Fibroblast of mammary gland (primary cell): ENCODE measurements at places on chromosomes 7 and 10.

GRCh38 chr7:101602082-101602481 lies 27.0 kb downstream of the MYL10 start:
- no peak for DNase-seq

DNA sequence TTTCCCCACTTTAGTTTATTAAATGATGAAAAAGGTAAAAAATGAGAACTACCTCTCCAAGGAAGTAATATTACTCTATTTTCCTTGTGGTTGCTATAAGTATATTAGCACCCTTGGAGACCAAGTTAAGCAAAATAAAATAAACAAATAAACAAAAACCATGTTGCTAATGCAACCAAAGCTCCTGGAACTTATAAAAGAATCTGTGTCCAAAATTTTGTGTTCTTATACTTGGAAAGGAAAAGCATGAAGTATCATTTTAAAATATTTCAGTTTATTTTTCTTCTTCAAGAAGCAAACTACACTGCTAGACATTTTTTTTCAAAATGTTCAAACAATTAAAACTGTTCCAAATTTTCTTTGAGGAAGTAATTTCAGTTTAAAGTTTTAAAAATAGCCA lies 441.9 kb upstream of the LRRTM3 start:
- no peak for DNase-seq

DNA sequence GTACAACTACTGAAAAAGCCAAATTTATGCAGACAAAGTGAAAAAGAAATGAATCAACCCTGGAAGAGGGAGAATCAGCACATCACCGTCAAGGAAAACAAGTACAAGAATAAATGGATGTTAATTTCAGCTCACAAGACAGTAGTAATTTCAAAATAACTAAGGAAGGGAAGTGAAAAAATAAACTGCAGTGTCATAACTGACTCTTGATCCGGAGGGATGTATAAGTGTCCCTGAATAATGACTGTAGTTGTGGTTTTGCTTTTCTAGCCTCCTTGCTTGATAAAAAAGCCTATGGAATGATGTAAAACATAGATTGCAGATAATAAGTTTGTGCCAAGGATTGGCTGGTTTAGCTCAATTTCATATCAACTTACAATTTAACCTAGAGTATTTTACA lies 721.1 kb upstream of the C7orf33 start:
- DNase-seq, result no peak

- no peak for DNase-seq
Measured at GRCh38 chr7:70778585-70778984, 353.4 kb upstream of the GALNT17 start.

DNA sequence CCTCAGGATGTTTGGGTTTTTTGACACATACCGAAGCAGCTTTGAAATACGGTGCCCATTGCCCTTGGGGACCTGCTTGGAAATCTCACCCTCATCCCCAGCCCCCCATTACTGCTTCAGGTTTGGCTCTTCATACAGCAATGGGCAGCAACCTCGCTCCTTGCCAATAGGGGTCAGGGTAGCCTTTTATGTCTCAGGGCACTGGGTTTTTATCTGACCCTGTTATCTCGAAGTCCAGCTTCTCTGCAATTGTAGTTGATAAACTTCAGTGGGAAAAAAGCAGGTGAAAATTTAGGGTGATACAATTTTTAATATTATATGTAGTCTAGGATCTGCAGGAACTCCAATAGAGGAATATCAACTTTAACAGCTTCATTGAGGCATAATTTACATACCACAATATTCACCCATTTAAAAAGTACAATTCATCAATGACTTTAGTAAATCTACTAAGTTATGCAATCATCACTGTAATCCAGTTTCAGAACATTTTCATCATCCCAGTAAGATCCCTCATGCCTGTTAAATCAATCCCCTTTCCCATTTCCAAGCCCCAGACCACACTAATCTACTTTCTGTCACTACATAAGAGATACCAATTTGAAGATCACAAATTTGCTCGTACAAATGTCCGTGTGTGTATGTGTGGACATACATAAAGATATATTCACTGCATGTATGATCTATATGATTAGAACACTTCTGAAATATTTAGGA lies 386.2 kb downstream of the KCNMA1 start:
- DNase-seq, result peak; percentile 63

DNA sequence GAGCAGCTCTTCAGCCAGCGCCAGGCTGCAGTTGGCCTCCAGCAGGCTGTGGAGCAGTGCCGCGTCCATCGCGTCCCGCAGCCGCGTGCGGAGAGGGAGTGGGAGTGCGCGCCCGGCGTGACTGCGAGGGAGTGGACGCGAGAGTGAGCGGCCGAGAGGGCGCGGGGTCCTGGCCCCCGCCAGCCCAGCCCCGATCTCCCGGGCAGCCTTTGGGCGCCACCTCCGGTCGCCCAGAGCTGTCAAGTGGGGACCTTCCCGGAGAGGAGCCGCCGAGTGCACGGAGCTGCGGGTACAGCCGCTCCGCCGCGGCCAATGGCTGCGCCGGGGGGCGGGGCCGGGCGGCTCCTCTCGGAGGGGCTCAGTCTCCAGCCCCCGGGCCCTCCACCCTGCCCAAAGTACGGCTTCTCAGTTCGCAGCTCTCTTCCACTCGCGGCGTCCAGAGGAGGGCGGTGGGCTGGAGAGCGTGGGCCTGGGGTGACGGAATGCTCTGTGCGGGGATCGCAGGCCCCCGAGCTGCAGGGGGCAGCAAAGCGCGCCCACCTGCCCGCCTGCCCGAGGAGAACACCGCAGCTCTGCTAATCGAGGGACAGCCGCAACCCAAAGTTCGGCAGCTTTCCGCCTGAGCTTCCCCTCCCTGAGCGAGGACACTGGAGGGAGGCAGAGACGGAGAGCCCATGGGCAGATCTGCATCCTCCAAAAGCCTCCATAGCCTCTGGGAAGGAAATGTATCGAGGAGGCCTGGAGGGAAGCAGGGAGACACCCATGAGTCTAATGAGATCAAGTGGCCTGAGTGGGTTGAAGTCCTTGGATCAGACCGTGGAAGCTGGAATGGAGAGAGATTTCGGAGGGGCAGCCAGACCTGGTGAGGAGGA lies at the start of gene CRHR2:
Gene CRHR2, minus strand, starts transcription at position 245 of the 872 bp plus-strand sequence. Its CDS starts 176 bp downstream, at position 69.
- no peak for DNase-seq

DNA sequence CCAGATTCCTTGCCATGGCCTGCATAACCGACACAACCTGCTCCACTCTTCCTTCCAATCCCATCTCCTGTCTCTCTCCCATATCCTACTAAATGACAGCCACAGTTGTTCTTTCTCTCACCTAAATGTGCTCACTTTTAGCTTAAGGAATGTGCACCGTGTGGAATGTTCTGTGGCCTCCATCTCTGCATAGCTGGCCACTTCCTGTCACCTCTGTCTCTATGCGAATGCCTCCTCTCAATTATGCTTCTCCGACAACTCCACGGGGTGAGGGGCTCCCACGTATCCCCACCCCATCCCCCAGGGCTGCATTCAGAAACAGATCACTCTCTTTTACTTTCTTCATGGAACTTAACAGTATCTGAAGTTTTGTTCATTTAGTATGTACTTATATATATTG lies 110.7 kb downstream of the RAB18 start:
- DNase-seq, result no peak

GRCh38 chr10:104209575-104210198 lies 22.5 kb downstream of the CFAP43 start:
- peak; percentile 50 for DNase-seq

DNA sequence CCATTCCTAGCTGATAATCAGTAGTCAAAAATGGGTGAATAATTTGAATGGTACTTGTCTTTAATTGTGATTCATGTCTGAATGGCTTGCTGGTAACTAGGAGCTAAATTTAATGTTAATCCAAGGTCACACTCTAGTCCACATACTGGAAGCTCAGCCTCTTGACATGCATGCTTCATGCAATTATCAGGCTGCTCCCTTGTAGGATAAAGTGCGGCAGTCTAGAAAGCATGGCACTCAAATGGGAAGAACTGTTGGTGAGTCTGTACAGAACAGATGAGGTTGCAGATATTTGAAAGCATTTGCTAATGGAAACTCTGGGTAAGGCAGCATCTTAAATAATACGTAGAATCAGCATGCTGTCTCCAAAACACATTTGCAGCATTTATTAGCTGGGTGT lies 499.4 kb downstream of the AUTS2 start:
- no peak for DNase-seq

GRCh38 chr7:28389504-28390395 lies 22.6 kb upstream of the CREB5 start:
- DNase-seq, result peak; percentile 79

GRCh38 chr7:99837649-99838361 lies 10.0 kb downstream of the CYP3A43 start:
- peak; percentile 38 for DNase-seq

- peak; percentile 10 for DNase-seq
Measured at GRCh38 chr7:129188892-129189660, 643 bp downstream of the SMO start.

DNA sequence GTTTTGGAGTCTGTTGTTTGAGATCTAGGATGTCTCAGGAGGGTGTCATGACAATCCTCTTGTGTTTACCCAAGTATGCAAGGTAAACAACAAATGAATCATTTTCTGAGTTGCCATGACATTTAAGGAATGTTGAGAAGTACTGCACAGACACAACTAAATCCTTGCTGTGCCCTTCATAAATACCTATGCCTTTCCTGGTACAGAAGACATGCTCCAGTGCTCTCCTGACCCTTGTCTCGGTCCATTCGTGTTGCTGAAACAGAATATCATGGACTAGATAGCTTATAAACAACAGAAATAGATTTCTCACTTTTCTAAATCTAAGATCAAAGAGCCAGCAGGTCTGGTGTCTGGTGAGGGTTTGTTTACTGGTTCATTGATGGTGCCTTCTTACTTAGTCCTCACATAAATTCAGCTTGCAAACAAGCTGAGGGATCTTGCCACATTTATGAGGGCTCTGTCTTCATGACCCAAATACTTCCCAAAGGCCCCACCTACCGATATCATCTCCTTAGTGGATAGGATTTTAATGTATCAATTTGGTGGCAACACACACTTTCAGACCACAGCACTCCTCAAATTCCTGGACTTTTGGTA lies 341.8 kb upstream of the SEMA3A start:
- peak; percentile 5 for DNase-seq

- DNase-seq, result peak; percentile 89
Measured at GRCh38 chr7:117251687-117252086, 71.2 kb downstream of the WNT2 start.

DNA sequence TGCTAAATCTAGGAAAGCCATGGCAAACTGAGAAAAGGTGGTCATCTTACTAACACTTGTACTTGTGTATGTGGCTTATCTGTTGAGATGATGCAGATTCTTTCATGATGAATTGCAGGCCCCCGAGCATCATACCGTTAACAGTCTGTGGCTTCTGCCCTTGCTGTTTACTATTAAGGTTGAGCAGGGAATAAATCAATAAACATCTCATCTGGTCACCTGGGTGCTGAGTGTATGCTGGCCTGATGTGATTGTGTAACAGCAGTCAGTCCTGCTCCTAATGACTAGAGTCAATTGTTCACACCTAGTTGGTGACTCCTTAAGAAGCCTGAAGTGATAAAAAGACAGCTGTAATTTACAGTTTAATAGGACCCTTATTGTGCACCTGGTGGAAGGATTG lies 8.3 kb upstream of the GNAT3 start:
- DNase-seq, result no peak
